ENCODE measurements at places on chromosomes 13 and 19. TPM values are rescaled to one million over a fixed set of nuclear protein-coding genes. Genes with fewer than 3 reads are reported as not detected.

- DNase-seq: no peak
Observed at GRCh38 chr13:78465250-78465649, 138.1 kb downstream of the POU4F1 start.

DNA sequence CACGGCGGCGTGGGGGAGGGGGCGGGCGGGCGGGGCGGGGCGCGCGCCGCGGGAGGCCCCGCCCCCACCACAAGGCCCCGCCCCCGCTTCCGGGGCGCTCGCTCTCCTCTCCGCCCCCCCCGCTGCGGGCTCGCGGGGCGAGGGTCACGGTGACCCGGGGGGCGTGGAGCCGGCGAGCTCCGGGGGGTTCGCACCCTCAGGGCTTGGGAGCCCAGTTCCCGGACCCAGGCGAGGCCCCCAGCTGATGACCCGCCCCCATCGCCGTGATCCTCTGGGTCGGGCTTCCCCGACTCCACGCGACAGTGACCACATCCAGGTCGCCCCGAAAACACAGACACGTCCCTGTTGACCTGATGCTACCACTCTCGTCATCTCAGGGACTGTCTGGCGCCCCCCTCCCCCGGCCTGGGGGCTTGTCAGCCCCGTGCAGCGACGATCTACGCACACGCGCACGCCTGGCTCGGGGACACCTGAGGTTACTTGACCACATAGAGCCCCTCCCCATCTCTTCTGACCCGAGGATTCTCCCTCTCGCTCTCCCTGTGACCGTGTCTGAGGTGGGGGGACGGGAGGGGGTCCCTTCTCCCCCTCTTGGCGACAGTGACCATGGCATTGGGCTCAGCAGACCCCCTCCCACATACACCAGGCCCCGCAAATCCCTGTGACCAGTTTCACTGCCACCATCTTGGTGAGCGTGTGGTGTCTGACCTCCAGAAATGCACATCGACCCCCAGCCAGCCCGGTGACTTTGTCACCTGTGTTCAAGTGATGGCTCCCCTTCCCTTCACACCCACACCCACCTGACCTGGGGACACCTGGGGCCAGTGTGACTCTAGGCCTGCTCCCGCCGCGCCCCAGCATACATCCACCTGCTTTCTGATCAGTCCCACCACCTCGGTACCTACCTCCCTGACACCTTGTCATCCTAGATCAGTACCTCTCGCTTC is 670 bp downstream of the MAP2K7 start:
- no peak for DNase-seq

DNA sequence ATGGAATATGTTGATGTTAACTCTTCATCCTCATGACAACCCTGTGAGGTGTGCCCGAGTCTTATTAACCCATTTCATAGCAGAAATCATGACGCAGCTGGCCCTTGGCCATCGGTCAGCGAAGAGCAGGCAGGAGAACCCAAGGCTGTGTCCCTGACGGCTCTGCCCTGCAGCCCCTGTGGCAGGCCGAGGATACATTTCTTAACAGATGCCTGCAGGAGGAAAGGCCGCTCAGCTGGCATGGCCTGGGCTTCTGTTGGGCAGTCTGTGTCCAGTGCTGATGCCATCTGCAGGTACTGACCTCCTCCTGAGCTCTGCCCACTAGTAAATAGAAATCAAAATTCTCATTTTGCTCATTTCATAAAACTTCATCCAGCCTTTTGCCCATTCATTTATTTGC is 35.4 kb upstream of the MCF2L start:
- no peak for DNase-seq

DNA sequence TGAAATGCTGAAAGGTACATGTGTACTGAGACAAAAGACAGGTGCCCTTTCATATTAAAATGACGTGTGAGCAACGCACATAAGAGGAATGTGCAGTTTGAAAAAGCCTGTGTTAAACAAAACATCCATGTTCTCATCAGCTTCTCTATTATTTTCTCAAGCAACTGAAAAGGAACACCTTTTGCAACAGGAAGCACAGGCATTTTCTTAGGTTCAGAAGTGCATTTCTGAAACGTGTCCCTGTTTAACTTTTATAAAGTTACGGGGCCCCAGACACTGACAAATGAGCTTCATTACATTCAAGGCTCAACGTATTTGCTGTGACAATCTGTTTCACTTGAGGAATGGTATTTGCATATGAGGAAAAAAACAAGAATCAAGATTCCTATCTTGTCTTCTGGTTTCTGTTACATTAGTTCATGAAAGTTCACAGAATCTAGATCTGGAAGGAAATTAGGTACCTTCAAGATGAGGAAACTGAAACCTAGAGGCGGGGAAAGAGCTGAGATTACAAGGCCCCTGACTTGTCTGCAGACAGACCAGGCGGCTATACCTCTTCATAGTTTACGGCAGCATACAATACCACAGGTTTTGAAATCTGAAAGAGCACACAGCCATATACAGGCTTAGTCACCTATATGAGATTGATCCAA is 431.7 kb downstream of the KLF12 start:
- DNase-seq: no peak

DNA sequence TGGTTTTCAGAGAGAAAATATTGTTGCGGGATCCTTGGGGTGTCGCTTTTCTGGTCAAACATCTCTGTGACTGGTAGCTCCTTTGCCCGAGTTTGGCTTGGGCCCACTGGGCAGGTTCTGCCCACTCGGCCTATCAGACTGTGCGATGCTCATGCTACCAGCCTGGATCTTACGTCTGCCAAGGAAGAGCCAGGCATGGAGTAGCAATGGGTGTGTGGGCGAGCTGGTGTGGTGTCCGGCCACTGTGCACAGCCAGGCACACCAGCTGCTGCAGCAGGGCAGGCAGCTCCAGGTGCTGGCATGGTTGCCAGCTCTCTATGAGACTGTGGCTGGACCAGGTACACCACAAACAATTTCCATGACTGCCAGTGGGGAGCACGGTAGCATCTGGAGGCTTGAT is 1351.8 kb upstream of the PCDH20 start:
- DNase-seq: no peak

The AP1M2 gene
- 104 TPM for total RNA-seq

DNA sequence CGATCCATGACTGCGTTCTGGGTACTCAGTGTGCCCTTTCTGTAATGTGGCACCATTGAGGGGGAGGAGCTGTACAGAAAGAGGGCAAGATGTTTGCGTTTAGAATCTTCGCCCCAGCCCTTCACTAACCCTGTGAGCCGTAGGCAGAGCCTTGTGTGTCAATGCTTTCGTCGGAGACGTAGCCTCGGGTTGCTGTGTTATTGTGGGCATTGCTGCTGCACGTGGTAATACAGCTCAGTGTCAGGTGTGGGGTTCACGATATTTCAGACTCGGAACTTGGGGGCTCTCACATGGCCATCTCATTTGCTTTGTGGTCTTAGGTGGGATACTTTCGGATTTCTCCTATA is 6.1 kb downstream of the RPS9 start:
- no peak for DNase-seq

- no peak for DNase-seq
Observed at GRCh38 chr13:53137779-53138178, 109.2 kb downstream of the OLFM4 start.
